ENCODE measurements at places on chromosomes 3 and 15. TPM values are rescaled to one million over a fixed set of nuclear protein-coding genes. Genes with fewer than 3 reads are reported as not detected.

GRCh38 chr3:132457286-132457685, 40.0 kb downstream of the DNAJC13 start:
- peak; percentile 35 for DNase-seq

DNA sequence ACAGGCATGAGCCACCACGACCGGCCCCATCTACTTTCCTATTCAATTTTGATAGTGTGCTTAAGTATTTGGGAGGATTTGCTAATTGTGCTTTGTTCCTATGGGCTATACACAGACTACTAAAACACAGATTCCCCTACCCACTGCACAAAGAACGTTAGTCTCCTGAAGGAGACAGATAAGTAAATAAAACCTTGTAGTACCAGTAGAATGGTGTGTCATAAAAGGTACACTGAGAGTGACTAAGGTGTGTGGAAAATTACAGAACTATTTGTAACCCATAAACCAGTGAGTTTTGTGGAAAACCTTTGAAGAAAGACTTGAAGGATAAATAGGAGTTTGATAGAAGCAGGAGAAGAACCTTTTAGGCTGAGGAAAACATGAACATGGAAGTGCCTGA, 158.2 kb downstream of the VPS8 start:
- DNase-seq: no peak

DNA sequence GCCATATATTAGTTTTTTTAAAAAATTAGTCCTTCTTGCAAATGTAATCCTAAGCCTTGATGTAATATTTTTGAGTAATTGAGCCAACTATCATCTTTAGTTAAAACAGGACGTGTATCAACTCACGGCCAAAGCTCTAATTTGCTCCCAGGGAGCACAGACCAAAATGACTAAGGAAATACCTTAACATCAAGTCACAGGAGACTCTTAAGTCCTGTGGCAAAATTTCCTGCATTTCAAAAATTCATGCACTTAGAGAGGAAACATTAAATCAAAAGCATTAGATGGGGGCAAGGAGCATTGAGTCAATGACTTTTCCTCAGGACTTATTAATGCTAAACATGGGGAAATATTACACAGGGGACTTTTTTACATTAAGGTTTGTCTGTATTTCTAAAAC, 276.0 kb downstream of the MFSD1 start:
- DNase-seq: peak; percentile 22

- peak; percentile 11 for DNase-seq
Measured at GRCh38 chr3:134029734-134030378, at the start of gene SLCO2A1. SLCO2A1 (minus strand) TSS chr3:134029925; CDS start chr3:134029802, 123 bp downstream.

- DNase-seq: no peak
Measured at GRCh38 chr3:189455009-189455408, 176.2 kb upstream of the TP63 start.

Gene MITF
- polyA plus RNA-seq: 5.4 TPM

Data from IMR-90 (cell line).